ENCODE measurements at places on chromosomes 2 and 18.

- DNase-seq = no peak
These were observed 101.9 kb upstream of the ARHGAP28 start for GRCh38 chr18:6627645-6628044.

- DNase-seq = peak; percentile 45
These were observed 28.5 kb upstream of the NOSTRIN start for GRCh38 chr2:168773719-168774521.

DNA sequence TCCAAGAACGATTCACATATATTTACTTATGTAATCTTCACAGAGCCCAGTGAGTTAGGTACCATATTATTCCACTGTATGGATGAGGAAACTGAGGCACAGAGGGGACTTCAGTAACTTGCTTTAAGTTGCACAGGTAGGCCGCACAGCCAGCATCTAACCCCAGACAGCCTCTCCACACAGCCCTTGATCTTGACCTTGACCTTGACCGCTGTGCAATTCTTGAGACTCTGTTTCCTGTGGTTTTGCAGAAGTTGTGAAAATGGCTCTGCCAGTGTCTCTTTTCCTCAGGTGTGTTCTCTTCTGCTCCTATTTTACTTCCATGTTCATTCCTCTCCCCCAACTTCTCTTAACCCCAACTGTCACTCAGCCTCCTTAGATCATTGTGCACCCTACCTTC, 206.5 kb downstream of the SOX11 start:
- no peak for DNase-seq

- DNase-seq = no peak
These were observed 137.2 kb upstream of the HAAO start for GRCh38 chr2:42929546-42930024.

GRCh38 chr2:37851428-37851827, 73.7 kb upstream of the RMDN2 start:
- DNase-seq = no peak

GRCh38 chr2:199019898-199020507, 437.7 kb downstream of the SATB2 start:
- no peak for DNase-seq

- no peak for DNase-seq
These were observed 4.8 kb upstream of the IGFBP5 start for GRCh38 chr2:216700088-216700567.
